Activated CD4-positive, alpha-beta T cell treated with anti-CD3 and anti-CD28 coated beads for 36 hours (primary cell): ENCODE measurements at places on chromosomes 2 and 18. TPM values are rescaled to one million over a fixed set of nuclear protein-coding genes. Genes with fewer than 3 reads are reported as not detected.

DNA sequence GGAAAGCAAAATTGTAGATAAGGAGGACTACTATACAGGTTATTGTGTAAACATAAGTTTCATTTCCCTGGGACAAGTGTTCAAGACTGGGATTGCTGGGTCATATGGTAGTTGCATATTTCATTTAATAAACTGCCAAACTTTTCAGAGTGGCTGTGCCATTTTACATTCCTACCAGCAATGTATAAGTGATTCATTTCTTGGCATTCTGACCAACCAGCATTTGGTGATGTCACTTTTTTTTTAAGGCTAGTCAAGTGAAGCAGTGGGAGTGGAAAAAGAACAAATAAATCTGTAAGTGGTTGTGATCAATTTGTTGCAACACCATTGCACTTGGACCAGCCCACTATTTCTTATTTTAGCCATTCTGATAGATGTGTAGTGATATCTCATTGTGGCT lies 5.2 kb upstream of the CHCHD5 start:
- peaks cover 15% of the 10 kb centered on the region for H3K4me1 ChIP-seq
- H3K36me3 ChIP-seq, result peaks cover 26% of the 10 kb centered on the region

DNA sequence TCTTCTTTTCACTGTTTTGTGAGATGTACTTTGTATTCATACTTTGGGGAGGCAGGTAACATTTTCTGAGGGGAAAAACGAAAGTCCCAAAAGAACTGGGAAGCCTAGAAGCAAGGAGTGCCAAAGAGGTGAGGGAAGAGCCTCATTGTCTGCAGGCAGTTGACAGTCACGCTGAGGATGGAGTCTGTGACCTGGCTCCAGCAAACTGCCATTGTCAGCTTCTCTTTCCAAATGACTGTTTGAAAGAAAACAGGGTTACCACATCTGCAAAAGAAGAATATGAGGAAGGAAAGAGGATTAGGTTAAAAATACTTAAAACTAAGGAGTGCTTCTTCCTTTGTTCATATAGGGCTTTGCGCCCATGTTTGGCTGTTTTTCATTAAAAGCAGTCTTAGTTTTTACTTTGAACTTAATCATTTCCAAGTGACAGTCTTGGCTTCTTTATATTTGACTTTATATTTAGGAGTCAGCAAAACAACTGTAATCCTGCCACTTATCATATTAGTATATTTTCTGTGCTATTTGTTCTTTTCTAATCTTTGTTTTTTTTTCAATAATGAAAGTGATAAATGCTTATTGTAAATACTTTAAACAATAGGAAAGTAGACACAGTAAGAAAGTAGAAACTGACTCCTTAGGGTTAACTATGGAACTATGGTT lies 35.0 kb downstream of the CERS6 start:
- peaks cover 58% of the 10 kb centered on the region for H3K4me1 ChIP-seq
- peak overlapping the region; percentile 88 for H3K27ac ChIP-seq
- peak; percentile 58 for DNase-seq

GRCh38 chr18:3541549-3542386 lies 91.8 kb downstream of the TGIF1 start:
- peak overlapping the region; percentile 16 for H3K4me3 ChIP-seq
- H3K4me1 ChIP-seq, result peaks cover 32% of the 10 kb centered on the region
- H3K36me3 ChIP-seq, result no peaks in the 10 kb centered on the region
- H3K27me3 ChIP-seq, result peaks cover 2% of the 10 kb centered on the region

GALR1 gene
- not detected for total RNA-seq

COL4A4 gene
- total RNA-seq, result not detected

TBC1D8 gene
- total RNA-seq, result 3.4 TPM

- H3K27me3 ChIP-seq, result no peaks in the 10 kb centered on the region
- H3K36me3 ChIP-seq, result peaks cover 23% of the 10 kb centered on the region
- H3K4me1 ChIP-seq, result peaks cover 11% of the 10 kb centered on the region
- H3K4me3 ChIP-seq, result no peak overlapping the region
- DNase-seq, result no peak
- H3K27ac ChIP-seq, result no peak overlapping the region
Observed at GRCh38 chr2:74427551-74427950, 6.0 kb downstream of the WDR54 start.

DNA sequence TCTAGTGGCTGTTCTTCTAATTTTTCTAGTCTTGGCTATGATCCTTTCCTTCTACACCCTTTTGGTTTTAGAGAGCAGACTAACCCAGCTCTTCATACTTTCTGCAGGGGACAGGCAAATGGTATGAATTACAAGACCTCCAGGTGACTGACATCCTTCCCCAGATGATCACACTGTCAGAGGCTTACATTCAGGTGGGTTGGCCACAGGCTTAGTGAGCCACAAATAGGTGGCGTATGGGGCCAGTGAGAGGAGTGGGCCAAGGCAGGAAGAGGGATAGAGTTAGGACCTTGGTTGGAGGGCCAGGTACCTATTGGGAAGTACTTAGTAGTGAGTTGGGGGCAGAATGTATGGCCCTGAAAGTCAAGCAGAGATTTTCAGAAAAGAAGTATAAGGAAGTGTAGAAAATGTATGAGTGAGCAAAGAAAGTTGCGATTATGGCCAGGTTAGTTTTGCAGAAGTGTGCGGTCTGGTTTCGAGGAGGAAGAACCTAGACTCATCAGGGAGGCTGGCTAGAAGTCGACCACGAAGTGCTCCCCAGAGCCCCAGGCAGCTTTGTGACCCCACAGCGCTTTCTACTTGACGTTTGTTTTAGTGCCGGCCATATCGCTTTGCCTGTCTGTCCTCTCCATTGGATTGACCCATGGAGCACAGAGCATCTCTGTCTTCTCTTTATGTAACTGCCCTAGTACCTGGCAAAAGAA lies 20.0 kb downstream of the SFTPB start:
- H3K4me3 ChIP-seq, result no peak overlapping the region
- H3K27ac ChIP-seq, result no peak overlapping the region
- peaks cover 1% of the 10 kb centered on the region for H3K4me1 ChIP-seq

DNA sequence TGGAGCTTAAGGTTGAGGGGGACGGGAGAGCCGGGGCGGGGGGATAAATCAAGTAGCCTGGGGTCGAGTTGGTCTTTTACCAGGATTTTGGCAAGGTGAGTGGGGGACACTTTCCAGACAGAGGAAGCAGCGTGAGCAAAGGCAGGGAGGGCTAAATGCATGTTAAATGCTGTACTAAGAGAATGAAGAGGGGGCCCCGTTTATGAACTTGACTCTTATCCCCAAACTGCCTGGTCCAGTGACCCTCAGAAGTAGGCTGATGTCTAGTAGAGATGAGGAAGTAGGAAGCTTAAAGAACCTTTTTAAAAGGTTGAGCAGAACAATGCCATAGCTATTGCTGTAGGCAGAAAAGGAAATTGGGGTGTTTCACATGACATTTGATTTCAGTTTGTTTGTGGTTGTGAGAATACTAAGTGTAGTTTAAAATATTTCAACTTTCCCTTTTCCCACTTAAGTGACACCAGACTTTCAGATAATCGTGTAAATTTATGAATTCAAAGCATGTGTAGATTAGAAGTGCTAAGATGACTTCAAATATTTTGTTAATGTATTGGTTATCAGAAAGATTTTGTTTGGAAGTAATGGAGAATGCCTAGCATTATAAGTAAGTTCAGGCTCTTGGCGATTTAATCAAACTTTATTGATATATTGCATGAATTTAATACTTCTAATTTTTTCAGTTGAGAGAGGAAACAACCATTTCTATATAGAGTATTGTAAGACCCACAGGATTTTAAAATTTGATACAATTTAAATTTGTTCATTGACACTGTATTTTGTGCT lies 1.8 kb downstream of the REL start:
- peaks cover 34% of the 10 kb centered on the region for H3K36me3 ChIP-seq
- H3K4me3 ChIP-seq, result peak overlapping the region; percentile 91
- H3K27me3 ChIP-seq, result no peaks in the 10 kb centered on the region
- DNase-seq, result peak; percentile 28
